Substantia nigra (tissue), 51 donors: ENCODE measurements at places on chromosomes 16 and 17.

GRCh38 chr17:81939881-81940385, 2.8 kb upstream of the PYCR1 start:
- peak; percentile 85 for DNase-seq

DNA sequence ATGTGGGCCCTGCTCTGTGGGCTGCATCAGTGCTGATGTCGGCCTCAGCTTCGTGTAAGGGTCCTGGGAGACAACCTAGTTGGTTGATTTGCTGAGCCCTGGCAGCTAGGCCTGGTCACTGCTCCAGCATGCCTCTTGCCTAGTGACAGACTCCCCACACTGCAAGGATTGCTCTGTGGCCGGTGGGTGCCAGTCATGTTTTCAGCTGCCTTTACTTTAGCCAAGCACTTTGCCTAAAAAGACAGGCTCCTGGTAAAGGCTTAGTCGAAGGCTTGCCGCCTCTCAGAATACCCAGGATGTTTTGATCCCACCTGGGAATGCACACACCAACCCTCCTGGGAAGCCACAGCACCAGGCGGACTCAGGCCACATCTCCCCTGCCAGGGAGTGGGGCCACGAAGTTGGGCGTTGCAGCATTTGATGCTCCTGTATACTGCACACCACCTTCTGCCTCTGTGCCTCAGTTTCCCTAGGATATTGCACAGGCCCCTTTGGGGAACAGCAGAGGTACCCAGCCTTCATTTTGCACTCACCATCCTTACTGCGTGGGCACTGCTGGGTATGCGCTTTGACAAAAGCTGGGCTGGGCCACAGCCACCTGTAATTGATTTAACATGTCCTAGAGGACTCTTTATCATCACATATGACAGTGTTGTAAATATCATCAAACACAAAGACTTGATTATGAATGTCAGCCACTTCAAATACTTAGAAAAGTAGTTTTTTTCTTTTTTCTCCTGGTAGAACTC, 19.9 kb downstream of the GINS2 start:
- DNase-seq = no peak

DNA sequence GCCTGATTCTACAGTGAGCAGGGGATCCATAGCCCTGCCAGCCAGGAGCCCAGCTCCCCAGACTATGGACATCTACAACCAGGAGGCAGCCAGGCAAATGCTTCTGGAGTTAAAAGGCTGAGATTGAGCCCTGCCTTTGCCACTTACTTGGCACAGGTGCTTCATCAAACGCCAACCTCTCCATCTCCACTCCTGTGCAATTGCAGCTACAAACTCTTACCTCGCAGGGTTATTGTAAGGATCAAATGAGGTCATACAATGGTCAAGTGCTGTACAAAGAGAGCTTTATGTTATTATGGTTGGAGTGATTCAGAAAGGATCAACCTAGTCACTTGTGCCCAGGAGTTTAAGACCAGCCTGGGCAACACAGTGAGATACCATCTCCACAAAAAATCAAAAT, 9.8 kb upstream of the MYO18A start:
- DNase-seq = no peak

GRCh38 chr16:15970202-15970601, 20.8 kb downstream of the ABCC1 start:
- DNase-seq = no peak

DNA sequence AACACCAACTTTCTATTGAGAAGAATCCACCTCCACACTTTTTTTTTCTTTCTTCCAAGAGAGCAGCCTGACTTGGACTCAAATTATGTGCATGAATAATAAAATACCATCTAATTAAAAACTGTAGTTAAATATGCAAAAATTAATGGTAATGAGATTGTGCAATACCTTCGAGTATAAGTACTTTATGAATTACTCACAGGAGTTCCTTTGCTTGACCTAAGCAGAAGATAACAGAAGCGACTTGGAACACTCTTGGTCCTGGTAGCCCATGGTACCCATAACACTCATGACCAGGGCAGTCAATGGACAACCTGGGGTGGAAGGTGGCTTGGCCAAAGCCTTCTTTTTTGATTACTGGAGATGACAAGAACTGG, 203.5 kb upstream of the IRX3 start:
- DNase-seq = no peak

DNA sequence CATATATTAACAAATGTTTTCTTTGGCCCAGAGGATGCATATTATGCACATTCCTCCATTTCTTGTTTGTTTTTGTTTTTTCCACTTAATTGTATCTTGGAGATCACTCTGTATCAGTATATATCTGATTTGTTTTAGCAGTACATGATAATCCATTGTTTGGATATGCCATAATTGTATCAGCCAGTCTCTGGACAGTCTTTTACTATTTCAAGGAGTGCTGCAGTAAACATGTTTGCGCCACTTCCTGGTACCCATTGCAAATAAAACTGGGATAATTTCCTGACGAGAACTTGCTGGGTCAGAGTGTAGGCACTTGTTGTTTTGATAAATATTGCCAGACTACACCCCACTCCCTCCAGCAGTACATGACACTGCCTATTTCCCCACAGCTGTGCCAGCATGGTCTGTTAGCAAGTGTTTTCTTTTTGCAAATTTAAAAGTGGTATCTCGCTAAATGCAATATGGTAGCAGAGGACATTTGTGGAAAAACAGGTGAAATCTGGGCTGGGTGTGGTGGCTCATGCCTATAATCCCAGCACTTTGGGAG, 4.9 kb upstream of the TMEM11 start:
- no peak for DNase-seq

GRCh38 chr16:81780350-81780749, 1.3 kb downstream of the PLCG2 start:
- DNase-seq = no peak

GRCh38 chr16:15705064-15705565, 55.1 kb downstream of the NDE1 start:
- DNase-seq = no peak

GRCh38 chr16:68365167-68365817, 54.5 kb downstream of the PRMT7 start:
- peak; percentile 26 for DNase-seq

DNA sequence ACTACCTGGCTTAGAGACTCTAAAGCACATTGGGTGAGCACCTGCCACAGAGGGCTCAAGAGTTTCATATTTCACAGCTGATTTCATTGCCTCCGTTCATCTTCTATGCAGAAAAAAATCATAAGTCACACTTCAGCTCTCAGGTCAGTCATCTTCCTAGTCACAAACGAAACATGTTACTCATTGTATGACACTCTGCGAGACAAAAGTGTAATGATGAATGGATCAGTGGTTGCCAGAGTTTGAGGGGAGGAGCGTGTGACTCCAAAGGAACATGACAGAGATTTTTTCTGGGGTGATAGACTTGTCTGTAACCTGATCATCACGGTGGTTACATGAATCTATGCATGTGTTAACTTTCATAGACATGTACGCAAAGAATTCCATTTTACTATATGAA, 195.2 kb upstream of the CNTNAP4 start:
- peak; percentile 1 for DNase-seq

GRCh38 chr17:19510903-19511302, 22.8 kb upstream of the SLC47A1 start:
- DNase-seq = no peak

GRCh38 chr17:81842725-81843504, 8.1 kb upstream of the PPP1R27 start:
- DNase-seq = no peak

DNA sequence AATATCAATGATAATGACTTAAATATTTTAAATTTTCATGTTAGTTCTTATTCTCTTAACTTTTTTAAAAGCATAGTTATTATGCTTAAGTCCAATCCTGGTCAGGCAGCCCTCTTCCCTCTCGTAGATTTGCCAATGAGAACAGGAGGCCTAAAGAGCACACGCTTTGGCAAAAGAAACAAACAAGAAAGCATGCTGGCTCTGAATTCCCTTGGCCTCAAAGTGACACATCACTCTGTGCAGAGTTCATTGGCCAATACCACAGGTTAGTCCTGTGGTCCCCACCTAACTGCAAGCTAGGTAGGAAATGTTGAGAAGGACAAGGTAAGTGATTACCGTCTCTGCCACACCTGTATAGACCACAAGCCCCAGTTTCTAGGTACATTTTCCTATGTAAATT, 61.5 kb downstream of the MYO1D start:
- DNase-seq = no peak

DNA sequence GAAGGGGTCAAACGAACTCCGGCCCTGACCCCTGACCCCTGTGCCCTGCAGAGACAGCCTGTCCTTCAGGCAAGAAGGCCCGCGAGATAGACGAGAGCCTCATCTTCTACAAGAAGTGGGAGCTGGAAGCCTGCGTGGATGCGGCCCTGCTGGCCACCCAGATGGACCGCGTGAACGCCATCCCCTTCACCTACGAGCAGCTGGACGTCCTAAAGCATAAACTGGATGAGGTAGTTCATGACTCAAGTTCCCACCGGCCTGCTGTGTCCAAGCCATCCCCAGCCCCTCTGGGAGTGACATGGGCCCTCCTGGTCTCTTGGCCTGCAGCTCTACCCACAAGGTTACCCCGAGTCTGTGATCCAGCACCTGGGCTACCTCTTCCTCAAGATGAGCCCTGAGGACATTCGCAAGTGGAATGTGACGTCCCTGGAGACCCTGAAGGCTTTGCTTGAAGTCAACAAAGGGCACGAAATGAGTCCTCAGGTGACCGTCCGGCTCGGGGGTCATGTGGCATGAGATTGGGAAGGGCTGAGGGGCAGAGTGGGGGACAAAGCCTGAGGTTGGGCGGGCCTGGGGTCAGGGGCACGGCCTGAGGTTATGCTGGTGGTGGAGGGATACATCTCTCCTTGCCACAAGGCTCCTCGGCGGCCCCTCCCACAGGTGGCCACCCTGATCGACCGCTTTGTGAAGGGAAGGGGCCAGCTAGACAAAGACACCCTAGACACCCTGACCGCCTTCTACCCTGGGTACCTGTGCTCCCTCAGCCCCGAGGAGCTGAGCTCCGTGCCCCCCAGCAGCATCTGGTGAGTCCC, 5.7 kb downstream of the MSLN start:
- no peak for DNase-seq

DNA sequence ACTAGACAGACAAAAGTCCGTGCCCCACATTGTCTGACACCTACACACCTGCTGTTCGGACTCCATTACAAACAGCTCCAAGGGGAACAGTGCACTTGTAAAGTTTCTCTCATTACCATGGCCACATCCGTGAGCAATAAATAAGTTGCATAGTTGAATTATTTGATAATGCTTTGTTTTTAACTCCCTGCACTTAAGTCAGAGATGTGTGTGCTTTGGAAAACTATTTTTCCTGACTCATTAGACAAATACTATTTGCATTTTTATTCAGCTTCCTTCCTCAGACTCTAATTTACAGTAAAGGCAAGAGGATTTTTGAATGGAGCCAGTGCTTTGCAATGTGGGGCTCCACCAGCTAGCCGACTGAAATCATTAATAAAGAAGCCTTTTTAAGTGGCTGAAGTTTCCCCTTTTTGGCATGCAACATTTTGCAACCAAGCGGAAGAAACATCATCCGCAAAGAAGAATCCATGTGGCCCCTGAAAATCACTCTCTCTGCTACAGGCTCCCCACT, 6.5 kb upstream of the CCL2 start:
- DNase-seq = no peak

DNA sequence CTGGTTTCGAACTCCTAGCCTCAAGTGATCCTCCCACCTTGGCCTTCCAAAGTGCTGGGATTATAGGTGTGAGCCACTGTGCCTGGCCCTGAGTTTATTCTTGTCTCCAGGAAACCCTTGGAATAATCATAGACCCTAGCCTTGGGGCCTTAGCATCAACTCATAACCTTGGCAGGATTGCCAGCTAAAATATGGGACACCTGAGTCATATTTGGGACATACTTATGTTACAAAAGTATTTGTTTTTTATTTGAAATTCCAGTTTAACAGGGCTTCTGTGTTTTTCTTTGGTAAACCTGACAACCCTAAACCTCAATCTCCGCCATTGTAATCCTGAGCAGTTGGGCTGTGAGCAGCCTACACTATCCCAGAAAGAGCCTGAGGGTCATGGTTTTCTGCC, 28.6 kb upstream of the TNS4 start:
- DNase-seq = no peak

- no peak for DNase-seq
These were observed 40.1 kb downstream of the CLEC16A start for GRCh38 chr16:10984509-10984908.

DNA sequence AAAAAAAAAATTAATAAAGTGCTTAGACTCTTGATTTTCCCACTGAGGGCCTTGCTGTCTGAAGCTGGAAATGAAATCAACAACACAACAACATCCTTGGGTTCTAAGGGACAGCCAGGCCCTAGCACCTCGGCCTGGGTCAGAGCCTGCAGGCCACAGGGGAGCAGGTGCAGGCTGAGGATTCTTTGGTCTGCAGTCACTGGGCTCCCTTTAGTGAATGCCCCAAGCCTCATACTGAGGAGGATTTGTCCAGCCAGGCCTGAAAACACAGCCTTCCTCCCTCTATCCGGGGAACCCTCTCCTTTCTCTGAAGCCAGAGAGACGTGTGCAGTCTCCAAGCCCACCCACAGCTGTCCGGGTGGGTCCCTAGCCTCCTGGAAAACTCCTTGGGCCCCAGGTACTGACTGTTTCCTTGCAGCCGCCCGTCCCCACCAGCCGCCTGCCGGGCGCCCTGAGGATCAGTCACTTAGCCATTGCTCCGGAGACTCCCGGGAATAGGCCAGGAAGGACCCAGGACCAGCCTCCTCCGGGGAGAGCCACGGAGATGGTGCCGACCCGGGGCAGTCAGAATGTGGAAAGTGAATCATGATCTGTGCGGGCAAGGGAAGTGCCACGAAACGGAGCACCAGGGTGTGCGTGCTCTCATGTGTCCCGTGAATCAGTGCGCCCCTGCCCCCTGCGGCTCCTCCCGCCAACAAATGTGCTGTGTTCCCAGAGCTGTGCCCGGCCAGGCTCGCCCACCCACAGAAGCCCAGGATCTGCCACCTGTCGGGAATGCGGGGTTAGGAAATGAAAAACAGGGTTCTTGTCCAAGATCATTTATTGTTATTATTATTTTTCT, 91.0 kb downstream of the RTN4RL1 start:
- DNase-seq = no peak

- DNase-seq = peak; percentile 36
These were observed 569 bp downstream of the FLII start for GRCh38 chr17:18257982-18258355.

GRCh38 chr16:67632415-67633172, 12.3 kb upstream of the CARMIL2 start:
- DNase-seq = no peak

DNA sequence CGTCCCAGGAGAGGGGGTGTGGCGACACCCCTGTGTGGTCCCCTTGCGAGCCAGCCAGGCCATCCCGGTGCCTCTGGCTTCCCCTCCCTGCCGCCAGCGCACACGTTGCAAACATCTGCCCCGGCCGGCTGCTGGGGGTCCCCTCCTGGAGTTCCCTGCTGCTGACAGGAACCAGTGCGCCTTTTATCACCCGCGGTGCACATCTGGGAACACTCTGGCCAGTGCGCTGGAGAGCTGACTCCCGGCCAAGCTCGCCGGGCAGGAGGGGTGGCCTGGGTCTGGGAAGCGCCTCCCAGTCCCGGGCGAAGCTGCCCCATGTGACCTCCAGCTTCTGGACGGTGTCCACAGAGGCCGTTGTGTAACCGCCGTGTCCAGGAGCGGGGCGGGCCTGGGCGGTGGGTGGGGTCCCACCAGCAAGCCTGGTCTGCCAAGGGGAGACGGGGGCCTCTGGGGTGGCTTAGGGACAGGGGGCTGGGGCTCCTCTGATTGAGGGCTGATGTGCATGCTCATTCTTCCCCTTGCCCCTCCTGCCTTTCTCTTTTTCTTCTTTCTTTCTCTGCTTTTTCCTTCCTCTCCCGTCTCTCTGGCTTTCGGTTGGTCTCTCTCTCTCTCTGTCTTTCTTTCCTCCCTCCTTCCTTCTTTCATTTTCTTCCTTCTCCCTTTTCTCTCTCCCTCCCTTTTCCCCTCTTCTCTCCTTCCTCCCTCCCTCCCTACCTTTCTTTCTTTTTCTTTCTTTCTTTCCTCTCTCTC, 25.2 kb upstream of the CIBAR2 start:
- peak; percentile 66 for DNase-seq

GRCh38 chr16:82384949-82385348, 214.9 kb upstream of the MPHOSPH6 start:
- DNase-seq = no peak
